Naive thymus-derived CD8-positive, alpha-beta T cell (primary cell): ENCODE measurements at places on chromosomes 7 and 10.

DNA sequence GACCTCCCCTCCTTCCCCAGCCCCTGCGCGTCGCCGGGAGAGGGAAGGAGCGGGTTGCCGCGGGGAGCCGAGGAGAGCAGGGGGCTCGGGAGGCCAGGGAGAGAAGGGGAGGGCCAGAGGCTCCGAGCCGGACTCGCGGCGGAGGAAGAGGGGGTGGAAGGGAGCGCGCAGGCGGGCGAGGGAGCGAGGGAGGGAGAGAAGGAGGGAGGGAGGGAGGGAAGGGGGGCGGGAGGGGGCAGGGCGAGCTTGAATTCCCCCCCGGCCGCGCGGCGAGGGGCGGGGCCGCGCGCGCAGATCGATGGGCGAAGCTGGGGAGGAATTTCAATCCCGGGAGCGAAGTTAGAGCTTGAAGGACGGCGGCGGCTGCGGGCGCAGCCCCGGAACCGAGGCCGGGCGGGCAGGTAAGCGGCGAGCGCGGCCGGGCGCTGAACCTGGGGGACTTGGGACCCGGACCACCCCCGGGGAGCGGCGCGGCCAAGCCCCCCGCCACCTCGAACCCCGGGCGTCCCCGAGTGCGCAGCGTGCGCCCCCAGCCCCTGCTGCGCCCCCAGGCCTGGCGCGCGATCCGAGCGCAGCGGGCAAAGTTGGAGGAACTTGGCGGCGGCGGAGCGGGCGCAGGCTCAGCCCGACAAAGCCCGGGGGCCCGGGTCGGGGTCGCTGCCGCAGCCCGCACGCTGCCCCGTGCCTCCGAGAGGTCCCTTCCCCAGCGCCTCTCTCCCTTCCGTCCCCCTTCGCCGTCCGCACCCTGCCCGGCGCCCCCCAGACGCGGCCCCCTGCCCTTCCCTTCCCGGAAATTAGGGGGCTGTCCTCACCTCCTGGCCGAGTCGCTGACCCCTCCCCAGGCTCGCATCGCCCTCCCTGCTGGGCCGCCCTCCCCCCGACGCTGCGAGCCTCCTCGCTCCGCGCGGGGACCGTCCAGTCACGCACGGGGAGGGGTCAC lies at the start of gene ELFN1:
ELFN1 (plus strand) TSS at position 324 of the 940 bp plus-strand sequence. CDS start 74,320 bp downstream, outside the sequence.
- DNase-seq = no peak

GRCh38 chr10:19195698-19196097 lies 147.1 kb downstream of the MALRD1 start:
- no peak for DNase-seq

- no peak for DNase-seq
Observed at GRCh38 chr7:28988810-28989209, 30.7 kb upstream of the TRIL start.

DNA sequence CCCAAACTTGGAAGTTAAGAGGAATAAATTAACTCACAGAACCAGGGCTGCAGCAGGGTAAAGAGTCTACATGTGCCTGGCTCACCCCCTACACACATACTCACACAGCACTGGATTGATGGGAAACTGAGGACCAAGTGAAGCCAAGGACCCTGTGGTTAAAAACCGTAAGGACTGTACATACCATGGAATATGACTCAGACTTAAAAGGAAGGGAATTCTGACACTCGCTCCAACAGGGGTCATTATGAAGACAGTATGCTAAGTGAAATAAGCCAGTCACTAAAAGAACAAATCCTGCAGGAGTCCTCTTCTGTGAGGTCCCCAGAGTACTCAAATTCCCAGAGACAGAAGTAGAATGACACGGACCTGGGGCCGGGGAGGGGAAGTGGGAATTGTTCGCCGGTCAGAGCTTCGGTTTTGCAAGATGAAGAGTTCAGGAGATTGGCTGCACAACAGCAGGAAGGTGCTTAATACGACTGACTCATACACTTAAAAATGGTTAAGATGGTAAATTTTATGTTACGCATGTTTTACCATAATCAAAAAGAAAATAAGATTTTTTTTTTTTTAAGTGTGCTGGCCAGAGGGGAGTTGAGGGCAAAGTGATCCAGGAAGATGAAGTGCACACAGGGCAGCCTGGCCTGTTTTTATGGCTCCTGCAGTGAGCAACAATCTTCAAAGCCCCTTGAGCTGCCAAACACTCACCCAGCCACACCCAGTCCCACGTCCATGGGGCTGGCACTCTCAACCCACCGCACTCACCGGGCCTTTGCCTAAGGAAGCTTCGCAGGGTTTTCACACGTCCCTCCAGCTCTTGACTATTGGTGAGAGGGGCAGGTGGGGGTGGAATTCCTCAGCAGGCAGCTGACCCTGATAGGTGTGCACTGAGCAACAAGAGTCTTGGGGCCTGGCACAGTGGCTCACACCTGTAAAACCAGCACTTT lies 26.4 kb downstream of the DRGX start:
- no peak for DNase-seq

GRCh38 chr10:114087655-114088054 lies 44.0 kb downstream of the ADRB1 start:
- DNase-seq = no peak

GRCh38 chr7:1098243-1099153 lies 10.6 kb downstream of the GPER1 start:
- DNase-seq = no peak

GRCh38 chr7:27870595-27870994 lies 130.6 kb downstream of the TAX1BP1 start:
- DNase-seq = no peak

GRCh38 chr10:52615756-52616394 lies 156.7 kb downstream of the MBL2 start:
- no peak for DNase-seq

DNA sequence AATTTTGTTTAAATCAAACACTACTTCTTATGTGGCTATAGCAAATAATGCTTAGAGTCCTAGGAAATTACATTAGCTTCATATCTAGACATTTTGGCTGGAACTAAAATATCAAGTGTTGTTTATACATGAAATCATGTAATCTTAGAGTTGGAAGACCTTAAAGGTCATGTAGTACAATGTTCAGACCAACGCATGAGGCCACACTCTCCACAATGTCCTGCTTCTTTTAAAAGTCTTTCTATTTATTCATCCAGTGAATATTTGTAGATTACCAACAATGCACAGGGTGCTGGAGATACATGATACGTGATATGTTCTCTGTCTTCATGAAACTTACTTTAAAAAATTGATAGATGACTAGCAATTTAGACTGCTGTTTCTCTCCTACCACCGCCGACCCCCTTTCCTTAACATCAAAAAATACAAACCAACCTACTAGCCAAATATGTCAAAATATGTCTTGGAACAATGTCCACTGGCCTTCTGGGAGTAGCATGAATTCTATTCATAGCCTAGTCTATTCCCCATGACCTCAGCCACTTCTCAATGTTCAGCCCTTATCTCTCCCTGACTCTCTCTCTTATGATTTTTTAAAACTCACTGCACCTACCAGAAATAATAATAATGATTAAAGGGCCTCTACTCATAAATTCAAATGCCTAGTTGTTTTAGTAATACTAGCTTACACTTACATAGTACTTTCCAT lies 59.5 kb upstream of the CAV2 start:
- no peak for DNase-seq

GRCh38 chr10:93820434-93820833 lies 62.7 kb downstream of the LGI1 start:
- DNase-seq = no peak

DNA sequence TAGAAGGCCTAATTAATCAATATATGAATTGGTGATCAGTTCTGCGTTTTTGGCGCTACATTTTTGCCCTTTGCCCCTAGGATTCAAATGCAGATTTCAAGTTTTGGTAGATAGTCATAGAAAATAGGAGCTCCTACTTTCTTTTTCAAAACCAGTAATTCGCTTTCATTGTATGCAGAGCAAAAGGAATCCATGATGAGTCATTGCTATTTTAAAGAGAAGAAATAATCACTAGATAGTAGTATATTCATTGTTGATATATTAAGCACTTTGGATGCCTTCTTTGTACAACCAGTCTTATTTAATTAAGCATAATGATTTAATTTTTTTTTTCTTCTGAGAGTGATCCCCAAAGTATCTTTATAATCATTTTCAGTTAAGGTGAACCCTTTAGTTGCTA lies 50.3 kb downstream of the CSTF2T start:
- DNase-seq = no peak
